NCI-H1930 (cell line): ENCODE measurements at places on chromosomes 13 and 19.
A peak's percentile ranks its signal among the peaks of the same experiment; 100 is the strongest.

DNA sequence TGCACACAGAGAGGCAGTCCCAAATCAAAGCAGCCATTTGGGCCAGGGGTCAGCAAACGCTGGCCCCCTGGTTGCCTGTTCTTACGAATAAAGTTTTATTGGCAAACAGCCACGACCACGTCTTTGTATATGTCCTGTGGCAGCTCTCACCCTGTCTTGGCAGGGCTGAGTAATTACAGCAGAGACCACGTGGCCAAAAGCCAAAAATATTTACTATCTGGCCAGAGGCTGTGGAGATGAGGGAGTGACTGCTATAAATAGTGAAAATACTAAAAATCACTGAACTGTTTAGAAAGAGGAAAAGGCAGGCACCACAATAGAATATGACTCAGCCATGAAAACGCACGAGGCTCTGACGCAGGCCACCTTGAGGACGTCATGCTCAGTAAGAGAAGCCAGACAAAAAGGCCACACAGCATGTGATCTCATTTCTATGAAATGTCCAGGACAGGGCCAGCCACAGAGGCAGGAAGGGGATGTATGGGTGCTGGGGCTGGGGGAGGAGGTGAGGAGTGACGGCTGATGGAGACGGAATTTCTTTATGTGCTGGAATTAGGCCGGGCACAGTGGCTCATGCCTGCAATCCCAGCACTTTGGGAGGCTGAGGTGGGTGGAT lies 29.4 kb downstream of the SMIM24 start:
- DNase-seq = no peak

GRCh38 chr19:5445561-5446055 lies 9.6 kb upstream of the ZNRF4 start:
- DNase-seq = no peak

GRCh38 chr19:16801600-16802013 lies 27.6 kb upstream of the SIN3B start:
- no peak for DNase-seq

- DNase-seq = no peak
These were observed 462.0 kb downstream of the LIG4 start for GRCh38 chr13:107753291-107753690.

DNA sequence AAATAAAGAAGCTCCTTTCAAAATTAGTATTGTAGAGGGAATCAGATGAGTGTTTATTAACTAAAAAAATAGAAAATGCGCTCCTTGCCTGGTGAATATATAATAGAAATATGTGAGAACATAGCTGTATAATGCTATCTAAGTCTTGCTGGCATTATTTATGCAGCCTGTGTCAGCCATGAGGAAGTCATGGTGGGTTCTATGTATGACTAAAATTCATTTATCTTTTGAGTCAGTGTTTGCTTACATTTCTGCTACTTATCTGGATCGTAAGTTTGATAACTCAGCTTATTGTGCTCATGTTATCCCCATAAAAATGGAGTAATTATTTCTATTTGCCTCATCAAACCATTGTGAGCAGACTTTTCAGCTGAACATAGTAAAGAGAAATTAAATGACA lies 449.3 kb downstream of the OXGR1 start:
- DNase-seq = no peak

GRCh38 chr13:99967498-99967868 lies 4.1 kb downstream of the ZIC5 start:
- DNase-seq = no peak

GRCh38 chr19:40280608-40281221 lies 4.4 kb downstream of the AKT2 start:
- DNase-seq = no peak

DNA sequence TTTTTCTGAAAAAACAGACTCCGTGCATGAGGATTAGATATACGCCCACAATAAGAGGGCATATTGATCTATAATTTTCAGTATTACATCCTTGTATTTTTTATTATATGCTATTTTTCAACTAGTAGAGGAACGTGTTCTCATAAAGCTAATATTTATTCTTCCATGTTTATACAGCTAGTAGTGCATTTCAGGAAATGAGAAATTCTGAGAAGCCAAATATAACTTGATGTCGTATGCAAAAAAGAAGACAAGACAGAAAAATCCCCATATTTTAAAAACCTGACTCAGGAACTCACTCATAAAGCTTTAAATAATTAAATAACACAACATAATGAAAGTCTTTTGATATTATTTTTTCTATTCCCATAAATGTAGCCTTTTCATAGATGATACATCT lies 308.6 kb downstream of the ENOX1 start:
- no peak for DNase-seq

GRCh38 chr13:101514695-101515275 lies 62.3 kb downstream of the ITGBL1 start:
- DNase-seq = peak; percentile 41

DNA sequence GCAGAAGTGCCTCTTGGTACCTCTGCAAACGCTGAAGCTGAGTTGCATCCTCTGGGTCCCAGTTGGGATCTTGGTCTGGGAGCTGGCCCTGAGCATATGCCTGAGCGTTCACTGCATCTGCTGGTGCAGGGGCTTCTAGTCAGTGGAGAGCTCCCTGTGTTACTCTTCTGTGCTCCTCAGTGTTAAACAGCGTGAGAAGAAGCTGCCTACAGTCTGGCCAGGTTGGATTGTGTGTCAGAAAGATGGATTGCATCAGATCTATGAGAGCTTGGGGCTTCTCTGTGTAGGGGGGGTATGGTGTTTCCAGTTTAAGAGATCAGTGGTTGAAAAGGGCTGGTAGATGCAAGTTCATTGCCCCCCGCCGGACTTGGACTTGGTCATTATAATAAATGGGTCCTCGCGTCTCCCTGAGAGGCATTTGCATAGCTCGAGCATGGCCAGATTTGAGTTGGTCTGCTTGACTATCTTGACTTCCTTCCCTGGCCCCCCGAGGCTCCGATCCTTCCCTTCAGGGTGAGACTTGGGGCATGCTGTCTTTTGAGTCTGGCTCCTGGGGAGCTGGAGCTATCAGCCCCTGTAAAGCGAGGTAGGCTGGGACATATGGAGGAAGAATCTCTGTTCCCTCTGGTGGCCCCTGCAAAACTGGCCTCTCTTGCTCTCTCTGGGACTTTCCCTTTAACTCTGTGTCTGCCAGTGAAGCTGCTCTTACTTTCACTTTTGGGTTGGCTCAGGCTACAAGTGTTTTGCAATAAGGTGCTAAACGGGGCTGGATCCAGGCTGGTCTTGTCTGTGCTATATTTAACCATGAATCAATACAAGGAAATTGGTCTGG lies 52.9 kb downstream of the OR10H4 start:
- DNase-seq = no peak

GRCh38 chr19:51473009-51473707 lies 5.2 kb upstream of the CEACAM18 start:
- peak; percentile 41 for DNase-seq

- DNase-seq = no peak
These were observed 183.2 kb downstream of the GPC6 start for GRCh38 chr13:93409816-93410215.

DNA sequence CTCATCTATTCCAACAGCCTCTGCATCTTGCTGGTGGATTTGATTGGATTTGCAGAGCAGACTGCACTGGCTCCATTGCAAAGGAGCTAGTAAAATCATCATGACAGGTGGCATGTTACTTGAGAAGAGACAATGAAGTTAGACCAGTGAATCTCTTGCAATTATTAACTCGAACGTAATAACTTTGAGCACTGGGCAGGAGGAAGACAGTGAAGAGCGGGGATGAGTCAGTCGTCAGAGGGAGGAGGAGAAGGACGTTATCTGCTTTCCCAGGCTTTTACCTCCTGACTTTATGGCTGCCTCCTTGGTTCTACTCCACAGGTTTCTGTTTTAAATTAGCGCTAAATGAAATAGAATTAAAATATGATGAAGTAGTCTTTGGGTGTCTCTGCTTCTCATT lies 257.8 kb upstream of the IPO5 start:
- no peak for DNase-seq

DNA sequence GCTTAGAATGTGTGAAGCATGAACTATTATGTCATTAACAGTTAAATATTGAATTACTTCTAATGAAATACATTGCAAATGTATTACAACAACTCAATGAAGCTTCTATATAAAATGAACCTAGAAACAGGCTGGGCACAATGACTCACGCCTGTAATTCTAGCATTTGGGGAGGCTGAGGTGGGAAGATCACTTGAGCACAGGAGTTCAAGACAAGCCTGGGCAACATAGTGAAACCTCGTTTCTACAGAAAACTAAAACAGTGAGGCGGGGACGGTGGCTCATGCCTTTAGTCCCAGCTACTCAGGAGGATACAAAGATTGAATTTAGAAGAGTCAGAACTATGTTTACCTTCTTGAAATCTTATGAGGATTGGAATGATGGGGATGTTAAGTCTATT lies 505.1 kb downstream of the SLITRK5 start:
- DNase-seq = no peak

- DNase-seq = no peak
These were observed 22.3 kb upstream of the PDCD5 start for GRCh38 chr19:32558607-32559228.

DNA sequence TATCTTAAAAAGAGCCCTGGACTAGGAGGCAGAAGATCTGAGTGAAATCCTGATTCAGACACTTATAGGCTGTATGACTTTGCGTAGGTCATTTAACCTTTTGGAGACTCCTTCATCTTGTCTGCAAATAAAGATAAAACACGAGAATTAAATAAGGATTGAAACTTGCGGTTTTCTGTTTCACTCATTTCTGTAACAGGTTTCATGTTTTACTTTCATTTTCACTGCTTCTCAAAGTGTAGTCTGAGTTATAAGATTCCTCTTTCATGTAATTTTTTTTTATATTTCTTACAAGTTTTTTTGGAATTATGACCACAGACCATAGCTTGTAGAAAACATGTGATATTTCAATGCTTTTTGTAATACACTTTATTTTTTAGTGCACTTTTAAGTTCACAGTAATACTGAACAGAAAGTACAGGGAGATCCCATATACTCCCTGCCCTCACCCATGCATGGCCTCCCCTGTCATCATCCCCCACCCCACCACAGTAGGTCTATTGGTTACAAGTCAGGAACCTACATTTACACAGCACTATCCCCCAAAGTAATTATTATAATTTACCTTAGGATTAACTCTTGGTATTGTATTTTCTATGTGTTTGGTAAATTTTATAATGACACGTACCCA lies 174.6 kb downstream of the ITGBL1 start:
- DNase-seq = no peak

DNA sequence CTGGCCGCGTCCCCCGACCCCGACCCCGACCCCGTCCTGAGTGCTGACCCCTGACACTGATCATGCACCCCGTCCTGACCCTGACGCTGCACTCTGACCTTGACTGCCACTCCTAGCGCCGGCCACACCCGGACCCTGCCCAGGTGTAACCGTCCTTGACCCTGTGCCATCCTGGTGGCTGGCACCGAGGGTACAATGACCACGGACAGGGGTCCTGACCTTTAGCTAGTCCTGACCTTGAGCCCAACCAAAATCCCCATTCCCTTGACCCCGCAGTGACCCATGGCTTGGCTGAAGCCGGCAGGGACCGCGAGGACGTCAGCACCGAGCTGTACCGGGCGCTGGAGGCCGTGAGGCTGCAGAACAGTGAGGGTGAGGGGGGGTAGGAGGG lies 25.9 kb downstream of the CLEC4M start:
- DNase-seq = no peak

DNA sequence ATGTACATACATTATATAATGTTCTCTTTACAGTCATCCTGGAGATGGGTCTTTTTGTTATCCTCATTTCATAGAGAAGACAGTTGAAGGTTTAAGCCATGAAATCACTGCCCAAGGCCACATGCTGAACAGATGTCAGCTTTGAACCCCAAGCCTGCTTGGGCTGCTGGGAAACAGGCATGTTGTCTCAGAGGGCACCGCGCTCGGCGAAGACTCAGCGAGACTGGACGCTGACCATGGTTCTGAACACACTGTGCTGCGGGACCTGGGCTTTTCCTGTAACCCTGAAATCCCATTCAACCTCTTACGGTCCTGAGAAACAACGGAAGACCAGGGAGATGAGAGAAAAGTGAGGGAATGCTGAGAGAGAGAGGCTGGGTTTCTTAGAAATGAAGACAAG lies 27.3 kb downstream of the LRFN3 start:
- no peak for DNase-seq

DNA sequence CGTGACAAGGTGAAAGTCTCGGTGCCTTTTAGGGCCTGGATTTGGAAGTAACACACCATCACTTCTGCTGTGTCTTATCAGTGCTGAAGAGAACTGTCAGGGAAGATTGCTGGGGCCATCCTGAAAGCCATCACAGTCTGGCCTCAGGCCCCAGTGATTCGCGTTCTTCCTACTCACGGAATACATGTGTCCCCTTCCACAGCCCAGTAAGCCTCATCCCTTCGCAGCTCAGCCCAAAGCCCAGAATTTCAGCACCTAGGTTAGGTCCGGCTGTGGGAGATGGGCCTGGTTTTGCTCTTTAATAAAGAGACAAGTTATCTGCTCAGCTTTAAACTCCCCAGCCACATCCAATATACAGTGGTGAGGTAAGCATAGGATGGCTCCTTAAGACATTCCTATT lies 113.0 kb upstream of the SPACA7 start:
- DNase-seq = no peak

DNA sequence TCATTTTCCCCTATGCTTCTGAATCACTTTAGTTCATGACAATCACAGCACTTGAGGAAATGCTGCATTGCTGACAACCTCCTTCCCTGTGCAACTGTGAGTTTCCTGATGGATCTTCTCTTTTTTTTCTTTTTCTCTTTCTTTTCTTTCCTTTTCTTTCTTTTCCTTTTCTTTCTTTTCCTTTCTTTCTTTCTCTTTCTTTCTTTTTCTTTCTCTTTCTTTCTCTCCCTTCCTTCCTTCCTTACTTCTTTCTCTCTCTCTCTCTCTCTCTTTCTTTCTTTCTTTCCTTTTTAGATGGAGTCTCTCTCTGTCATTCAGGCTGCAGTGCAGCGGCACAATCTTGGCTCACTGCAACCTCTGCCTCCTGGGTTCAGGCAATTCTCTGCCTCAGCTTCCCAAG lies 247.9 kb upstream of the HTR2A start:
- no peak for DNase-seq
